ENCODE measurements at places on chromosomes 12 and 14. TPM values are rescaled to one million over a fixed set of nuclear protein-coding genes. Genes with fewer than 3 reads are reported as not detected.

DNA sequence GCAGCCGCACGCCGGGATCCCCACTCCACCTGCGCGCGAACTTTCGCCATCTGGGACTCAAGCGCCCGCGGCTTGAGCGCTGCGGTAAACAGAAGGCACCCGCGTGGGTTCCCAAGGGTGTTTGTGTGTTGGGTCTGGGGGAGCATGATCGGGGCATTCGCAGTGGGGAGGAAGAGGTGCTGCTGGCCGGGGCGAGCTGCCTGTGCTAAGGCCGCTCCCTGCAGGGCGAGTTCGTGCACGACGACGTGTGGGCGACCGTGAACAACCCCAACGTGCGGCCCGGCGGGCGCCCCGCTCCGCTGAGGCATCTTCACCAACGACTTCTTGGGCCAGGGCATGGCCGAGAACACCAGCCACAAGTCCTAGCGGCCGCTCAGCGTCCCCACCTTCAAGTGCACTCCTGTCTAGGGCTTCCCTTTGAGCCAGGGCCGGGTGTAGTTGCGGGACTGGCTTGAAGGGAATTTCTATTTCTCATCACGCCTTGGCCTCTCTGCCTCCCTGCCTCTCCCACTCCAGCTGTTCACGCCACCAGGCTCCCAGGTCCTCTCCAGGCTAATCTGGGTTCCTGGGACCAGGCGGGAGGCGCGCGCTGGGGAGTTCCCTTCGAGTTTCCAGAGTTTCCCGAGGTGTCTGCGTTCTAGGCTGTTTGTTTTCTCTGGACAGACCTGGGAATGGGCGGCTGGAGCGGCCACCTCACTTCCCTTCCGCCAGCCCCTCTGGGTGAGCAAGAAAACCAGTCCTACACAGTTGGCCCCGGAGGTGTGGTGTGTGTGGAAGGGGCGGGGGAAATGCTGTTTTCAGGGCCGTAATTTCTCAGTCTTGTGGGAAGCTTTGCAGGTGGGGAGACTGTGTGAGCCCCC is 417.8 kb upstream of the TMTC1 start:
- H3K27me3 ChIP-seq, result peaks cover 29% of the 10 kb centered on the region
- H3K4me3 ChIP-seq, result no peak overlapping the region
- no peaks in the 10 kb centered on the region for H3K36me3 ChIP-seq

GRCh38 chr14:104601786-104602185 is 2.8 kb downstream of the TMEM179 start:
- peaks cover 16% of the 10 kb centered on the region for H3K27me3 ChIP-seq
- H3K27ac ChIP-seq, result no peak overlapping the region
- H3K4me3 ChIP-seq, result no peak overlapping the region
- H3K4me1 ChIP-seq, result peaks cover 22% of the 10 kb centered on the region
- no peaks in the 10 kb centered on the region for H3K36me3 ChIP-seq
- peak; percentile 55 for DNase-seq

The PTPRB gene
- 71.2 TPM for total RNA-seq

DNA sequence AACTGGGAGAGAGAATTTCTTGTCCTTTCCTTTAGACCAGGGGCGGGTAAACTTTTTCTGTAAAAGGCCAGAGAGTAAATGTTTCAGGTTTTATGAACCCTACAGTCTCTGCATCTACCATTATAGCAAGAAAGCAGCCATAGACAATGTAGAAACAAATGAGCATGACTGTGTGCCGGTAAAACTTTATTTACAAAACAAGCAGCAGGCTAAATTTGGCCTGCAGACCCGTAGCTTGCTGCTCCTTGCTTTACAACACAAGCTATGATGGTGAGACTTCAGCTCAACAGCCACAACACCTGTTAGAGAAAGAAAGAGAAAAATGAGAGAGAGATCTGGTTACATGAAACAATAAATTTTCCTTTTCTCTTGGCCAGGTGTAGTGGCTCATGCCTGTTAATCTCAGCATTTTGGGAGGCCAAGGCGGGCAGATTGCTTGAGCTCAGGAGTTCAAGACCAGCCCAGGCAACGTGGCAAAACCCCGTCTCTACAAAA is 4.2 kb upstream of the CDC42BPB start:
- H3K27me3 ChIP-seq, result no peaks in the 10 kb centered on the region
- H3K36me3 ChIP-seq, result no peaks in the 10 kb centered on the region
- H3K4me3 ChIP-seq, result no peak overlapping the region
- H3K4me1 ChIP-seq, result peaks cover 4% of the 10 kb centered on the region
- DNase-seq, result no peak

DNA sequence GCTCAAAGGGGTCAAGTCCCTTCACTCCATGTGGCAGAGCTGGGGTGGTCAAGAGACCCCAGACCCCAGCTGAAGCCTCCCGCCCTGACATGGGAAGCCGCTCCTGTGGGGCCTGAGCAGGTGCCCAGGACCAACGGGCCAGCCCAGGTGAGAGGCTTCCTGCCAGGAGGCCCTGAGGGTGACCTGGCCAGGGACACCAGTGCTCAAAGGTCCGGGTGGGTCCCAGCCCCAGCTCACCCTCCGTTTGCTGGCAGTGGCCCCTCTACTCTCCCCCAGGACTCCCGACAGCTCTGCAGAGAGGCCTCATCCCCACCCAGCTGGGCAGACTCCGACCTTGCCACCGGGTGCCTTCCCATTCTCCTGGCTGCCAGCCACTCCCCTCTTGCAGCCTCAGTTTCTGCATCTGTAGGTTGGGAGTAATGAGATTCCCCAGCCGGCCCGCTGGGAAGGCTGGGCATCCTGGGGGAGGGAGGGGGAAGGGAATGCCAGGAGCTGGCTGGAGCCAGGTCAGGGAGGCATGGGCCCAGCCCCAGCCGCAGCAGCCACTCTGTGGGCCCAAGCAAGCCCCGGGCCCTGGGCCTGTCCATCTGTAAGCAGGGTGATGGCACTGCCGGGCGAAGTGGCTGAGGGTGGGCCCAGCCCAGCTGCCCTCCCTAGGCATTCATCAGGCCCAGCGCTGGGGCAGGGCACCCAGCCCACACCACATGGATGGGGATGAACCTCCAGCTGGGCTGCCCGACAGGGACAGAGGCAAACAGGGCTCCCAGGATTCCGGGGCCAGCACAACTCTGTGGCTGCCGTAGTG is 10.3 kb upstream of the INF2 start:
- no peak overlapping the region for H3K4me3 ChIP-seq
- DNase-seq, result no peak
- H3K27ac ChIP-seq, result no peak overlapping the region
- peaks cover 55% of the 10 kb centered on the region for H3K4me1 ChIP-seq

- no peak for DNase-seq
- H3K27me3 ChIP-seq, result no peaks in the 10 kb centered on the region
- H3K4me1 ChIP-seq, result no peaks in the 10 kb centered on the region
- no peak overlapping the region for H3K27ac ChIP-seq
These were observed 717.5 kb downstream of the RERGL start for GRCh38 chr12:17372508-17372907.

The PPHLN1 gene
- 38.1 TPM for total RNA-seq

- H3K27ac ChIP-seq, result no peak overlapping the region
- H3K4me1 ChIP-seq, result no peaks in the 10 kb centered on the region
- no peaks in the 10 kb centered on the region for H3K27me3 ChIP-seq
- no peaks in the 10 kb centered on the region for H3K36me3 ChIP-seq
- no peak overlapping the region for H3K4me3 ChIP-seq
These were observed 117.5 kb downstream of the ASCL4 start for GRCh38 chr12:107891967-107892366.

The SLC17A8 gene
- 0.43 TPM for total RNA-seq

GRCh38 chr12:29187756-29188155 is 38.7 kb downstream of the FAR2 start:
- H3K4me3 ChIP-seq, result no peak overlapping the region
- H3K36me3 ChIP-seq, result no peaks in the 10 kb centered on the region
- no peak overlapping the region for H3K27ac ChIP-seq

The KCNH3 gene
- 1.6 TPM for total RNA-seq

GRCh38 chr14:105849933-105850626 is 323.7 kb downstream of the TMEM121 start:
- no peaks in the 10 kb centered on the region for H3K27me3 ChIP-seq
- H3K4me3 ChIP-seq, result no peak overlapping the region
- H3K36me3 ChIP-seq, result no peaks in the 10 kb centered on the region
- no peak for DNase-seq

Measured in lung (tissue), 17 donors.